ENCODE measurements at places on chromosomes 5 and 9.

DNA sequence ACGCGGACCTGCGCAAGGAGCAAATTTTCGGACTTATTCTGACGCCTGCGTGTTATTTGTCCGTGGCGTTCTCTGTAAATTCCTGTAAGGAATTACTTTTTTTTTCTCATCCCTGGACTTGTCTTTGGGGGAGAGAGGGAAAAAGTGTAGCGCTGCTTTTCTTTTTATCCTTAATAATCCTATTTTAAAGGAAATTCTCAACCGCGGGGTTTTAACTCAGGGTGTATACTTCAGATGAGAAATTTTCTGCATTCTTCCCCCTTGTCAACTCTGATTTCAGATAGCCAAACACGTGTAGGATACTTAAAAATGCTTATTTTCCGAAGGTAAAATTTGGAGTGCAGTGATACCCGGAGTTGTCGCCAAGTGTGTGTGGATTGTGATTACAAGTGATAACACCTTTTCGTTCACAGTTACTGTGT, 853 bp downstream of the DCP2 start:
- DNase-seq = no peak

DNA sequence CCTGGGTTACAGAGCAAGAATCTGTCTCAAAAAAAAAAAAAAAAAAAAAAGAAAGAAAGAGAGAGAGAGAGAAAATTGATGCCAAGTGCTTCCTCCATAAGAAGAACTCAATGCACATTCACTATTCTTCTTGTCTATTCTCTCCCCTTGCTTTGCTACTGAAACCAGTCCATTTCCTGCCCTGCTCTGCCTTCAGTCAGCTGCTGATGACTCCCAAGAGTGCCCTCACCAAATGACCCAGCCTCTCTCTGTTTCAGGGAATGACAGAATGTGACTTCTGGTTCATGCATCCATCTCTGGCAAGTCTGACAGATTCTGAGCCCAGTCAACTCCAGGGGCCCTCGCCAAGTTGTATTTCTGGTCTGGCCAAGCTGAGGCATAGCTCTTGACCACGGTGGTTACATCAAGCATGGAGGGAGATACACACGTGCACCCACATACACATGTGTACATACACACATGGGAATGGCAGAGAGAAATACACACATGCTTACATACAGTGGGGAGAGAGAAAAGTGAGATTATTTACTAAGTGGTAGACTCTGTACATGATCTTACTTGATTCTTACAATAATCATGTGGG, 106.2 kb downstream of the NSG2 start:
- no peak for DNase-seq

GRCh38 chr9:129518074-129518473, 102.8 kb downstream of the C9orf50 start:
- DNase-seq = no peak

- DNase-seq = no peak
Measured at GRCh38 chr5:18576586-18576985, 942.3 kb downstream of the TAF11L14 start.

DNA sequence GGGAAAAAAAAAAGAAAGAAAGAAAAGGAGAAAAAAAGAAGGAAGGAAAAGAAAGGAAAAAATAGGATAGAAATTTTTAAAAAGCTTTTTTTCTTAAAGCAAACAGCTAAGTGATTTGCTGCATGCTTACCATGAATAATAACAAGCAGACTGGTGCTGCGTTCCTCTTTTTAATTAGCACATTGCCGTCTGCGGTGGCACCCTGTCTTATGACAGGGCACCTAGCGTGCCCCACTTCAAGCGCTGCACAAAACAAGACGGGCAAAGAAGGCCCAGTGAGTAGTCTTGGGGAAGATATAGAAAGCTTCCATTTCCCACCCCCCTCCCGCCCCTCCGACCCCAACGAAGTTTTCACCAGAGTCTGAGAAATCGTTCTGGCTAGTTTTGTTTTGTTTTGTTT, 513.9 kb downstream of the ZNF608 start:
- no peak for DNase-seq

DNA sequence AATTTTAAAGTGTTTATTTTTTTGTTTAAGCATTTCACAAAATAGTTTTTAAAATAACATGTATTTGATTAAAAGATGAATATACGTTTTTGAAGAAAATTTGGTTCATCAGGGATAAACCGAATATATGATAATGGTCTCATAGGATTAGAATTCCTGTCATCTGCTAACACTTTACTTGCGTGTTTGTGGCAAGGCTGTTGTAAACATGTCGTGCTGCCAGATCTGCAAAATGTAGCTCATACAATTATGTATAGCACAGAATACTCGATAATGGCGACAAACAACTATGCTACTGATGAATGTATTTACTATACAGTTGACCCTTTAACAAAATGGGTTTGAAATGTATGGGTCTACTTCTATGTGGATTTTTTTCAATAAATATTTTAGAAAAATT, 7.2 kb upstream of the TXNDC8 start:
- no peak for DNase-seq

- DNase-seq = no peak
Measured at GRCh38 chr5:137714946-137715345, 20.9 kb downstream of the KLHL3 start.

GRCh38 chr5:145157841-145158240, 677.3 kb downstream of the PRELID2 start:
- DNase-seq = peak; percentile 48

DNA sequence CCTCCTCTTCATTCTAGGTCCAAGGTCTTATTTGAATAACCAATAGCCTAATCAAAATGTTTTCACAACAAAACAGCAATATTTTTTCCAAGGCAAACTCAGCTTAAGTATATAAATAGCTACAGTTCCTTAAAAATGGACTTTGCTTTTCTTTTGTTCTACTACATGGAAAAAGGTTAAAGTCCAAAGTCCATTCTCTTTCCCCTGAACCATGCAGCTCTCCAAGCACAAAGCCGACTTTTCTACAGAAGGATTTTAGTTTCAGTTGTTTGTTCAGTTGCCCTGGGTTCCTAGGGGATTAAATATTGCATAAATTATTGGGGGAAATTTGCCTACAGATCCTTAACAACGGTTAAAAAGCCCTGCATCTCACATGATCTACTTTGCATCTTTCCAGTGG, 677.0 kb upstream of the KLF4 start:
- DNase-seq = no peak

DNA sequence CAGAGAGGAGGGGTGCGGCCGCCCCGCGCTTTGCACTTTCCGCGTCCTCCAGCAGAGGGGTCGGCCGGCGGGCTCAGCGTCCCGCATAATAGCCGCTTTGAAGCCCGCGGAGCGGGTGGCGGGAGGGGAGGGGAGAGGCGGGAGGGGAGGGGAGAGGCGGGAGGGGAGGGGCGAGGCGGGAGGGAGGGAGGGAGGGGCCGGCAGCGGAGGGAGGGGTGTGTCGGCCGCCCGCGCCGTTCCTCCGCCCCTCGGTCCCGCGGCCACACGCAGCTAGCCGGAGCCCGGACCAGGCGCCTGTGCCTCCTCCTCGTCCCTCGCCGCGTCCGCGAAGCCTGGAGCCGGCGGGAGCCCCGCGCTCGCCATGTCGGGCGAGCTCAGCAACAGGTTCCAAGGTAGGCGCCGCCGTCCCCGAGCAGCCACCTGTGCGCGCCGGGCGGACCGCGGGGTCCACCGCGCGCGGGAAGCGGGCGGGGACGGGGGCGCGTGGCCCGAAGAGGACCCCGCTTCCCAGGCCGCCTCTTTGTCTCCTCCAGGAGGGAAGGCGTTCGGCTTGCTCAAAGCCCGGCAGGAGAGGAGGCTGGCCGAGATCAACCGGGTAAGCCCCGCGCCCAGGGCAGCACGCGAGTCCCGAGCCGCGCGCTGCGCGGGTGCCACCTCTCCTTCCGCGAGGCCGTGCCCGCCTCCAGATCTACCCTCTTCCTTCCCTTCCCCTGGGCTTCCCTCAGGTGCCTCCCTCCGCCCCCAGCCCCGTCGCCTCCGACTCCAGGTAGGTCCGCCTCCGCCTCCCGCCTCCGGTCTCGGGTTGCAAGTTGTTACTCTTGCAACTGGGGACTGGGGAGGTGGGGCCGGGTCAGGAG, at the start of gene AIF1L:
AIF1L (plus strand) TSS at position 263 of the 857 bp plus-strand sequence; CDS start at position 362, 99 bp downstream.
- DNase-seq = no peak

DNA sequence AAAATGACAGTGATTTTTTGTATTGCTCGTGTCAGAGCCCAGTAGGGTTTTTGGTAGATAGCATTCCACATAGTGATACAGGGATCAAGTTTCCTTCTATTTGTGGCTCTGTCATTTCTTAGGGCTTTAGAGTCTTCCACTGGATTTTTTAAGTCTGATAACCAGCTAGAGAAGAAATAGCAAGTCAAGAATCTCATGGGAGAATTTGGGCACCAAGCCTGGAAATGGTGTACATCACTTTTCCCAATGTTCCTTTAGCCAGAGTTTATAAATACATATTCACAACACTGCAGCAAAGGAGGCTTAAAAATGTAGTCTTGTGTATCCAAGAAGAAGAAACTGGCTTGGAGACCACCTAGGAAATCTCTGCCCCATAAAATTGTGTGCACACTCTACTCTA, 647.1 kb upstream of the KLF4 start:
- peak; percentile 22 for DNase-seq

- peak; percentile 38 for DNase-seq
Measured at GRCh38 chr5:135433681-135434426, 13.3 kb downstream of the DCANP1 start.

DNA sequence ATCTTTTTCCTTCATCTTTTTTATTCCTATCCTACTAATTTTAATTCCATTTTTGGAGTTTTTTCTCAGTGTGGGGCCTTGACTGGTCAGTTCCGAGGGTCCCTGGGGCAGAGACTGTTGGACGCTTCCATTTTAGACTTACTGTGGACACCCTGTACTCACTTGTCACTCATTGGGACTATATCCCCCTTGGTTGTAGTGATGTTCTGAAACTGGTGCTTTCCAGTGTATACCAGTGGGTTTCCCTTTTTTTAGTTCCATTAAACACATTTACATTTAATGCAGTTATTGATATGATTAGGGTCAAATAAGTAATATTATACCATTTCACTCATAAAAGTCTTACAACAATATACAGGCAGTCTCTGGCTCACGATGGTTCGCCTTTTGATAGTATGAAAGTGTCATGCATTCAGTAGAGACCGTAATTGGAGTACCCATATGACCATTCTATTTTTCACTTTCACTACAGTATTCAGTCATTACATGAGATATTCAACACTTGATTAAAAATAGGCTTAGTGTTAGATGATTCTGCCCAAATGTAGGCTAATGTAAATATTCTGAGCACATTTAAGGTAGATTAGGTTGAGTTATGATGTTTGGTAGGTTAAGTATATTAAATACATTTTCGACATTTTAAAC, 46.0 kb downstream of the CNOT6 start:
- DNase-seq = no peak

DNA sequence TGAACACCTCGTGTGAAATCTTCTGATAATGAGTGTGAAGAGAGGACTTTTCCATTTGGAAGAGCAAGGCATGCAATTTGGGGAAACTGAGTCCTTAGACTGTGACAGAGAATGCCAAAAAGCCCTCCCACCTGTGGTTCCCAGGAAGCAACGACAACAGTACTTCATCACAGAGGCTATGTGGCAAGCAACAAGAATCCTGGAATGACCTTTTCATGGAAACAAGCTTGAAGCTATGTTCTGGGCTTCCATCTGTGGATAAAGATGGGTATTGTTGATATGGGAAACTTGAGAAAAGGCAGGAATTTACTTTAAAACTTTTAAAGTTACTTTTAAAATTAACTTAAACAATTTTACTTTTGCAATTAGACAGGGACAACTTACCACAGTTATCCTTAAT, 131.2 kb upstream of the ANKH start:
- no peak for DNase-seq

DNA sequence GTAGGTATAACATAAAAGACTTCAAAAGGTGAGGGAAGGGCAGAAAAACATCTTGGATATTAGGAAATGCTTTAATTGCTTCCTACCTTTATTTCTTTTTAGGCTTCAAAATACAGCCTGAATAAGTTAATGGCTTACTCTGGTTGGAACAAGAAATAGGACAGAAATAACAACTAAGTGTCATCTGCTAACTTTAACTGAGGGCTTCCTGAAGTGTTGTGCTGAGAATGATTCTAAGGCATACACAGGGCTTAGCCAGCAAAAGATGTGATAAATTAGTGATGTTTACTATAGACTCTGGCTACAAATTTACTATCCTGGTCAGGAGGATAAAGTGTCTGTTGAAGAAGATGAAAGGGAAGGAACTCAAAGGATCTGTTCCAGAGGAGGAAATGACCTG, 34.2 kb downstream of the ABHD17B start:
- DNase-seq = no peak

- no peak for DNase-seq
Measured at GRCh38 chr5:120039111-120039510, 409.8 kb downstream of the FAM170A start.

GRCh38 chr9:3516667-3517330, 9.0 kb downstream of the RFX3 start:
- DNase-seq = no peak

DNA sequence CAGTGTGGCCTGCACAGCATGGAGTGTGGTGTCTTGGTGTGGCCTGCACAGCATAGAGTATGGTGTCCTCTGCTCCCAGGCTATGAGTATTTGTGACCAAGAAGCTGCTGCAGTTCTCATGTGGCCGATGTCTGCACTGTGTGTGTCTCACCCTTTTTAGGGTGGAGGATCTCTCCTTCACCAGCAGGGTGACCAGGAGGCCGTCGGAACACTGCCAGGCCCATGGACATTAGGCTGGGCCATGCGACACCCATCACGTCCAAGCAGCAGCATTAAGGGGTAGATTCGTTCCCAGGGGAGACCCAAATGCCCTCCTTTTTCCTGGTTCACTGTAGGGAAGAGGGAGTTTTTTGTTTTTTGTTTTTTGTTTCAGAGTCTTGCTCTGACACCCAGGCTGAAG, 115.3 kb upstream of the SPIN1 start:
- no peak for DNase-seq

DNA sequence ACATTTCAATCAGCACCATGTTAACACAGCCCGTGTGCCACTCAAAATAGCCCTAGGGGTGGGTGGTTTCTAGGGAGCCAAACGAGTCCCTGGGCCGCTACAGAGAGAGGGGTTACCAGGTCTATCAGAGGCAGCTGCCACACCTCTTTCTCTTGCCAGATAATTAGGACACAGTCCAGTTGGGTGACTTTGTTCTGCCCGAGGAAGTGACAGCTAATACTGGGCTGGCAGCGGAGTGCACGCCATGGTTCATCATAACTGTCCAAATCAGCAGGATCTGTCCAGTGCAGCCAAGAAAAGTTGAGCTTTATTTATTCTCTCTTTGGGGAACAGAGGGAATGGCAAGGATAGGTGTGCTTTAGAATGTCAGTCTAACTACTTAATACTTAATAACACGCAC, 583.8 kb downstream of the BRINP1 start:
- DNase-seq = no peak

DNA sequence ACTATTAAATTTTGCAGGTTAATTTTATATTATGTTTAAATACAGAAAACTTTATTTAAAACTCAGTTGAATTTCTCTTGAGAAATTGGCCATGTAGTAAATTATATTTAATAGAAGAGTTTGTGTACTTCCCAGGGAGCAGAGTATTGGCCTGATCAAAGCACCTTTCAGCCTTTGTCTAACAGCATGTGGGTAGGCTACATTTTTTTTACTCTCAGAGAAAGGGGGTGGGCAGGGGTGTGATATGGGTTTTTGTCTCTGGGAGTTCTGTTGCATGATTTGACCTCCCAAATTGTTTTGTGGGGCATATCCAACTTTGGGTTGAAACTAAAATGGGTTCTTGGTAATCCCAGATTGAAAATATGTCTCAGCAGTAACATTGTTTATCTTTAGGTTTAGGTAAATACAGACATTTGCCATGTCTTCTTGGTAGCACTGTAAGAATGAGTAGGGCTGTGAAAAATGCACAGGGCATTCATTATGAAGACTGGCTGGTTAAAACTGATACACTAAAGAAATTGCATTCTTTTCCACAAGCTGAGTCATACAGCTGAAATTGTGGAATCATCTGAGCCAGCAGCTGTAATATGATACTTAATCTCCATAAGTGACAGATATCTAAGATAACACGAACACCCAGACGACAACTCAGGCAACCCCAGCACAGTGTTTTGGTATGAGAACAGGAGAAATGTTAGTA, 75.4 kb upstream of the CDKN2B start:
- peak; percentile 86 for DNase-seq

All from fibroblast of pulmonary artery (primary cell).